ENCODE measurements at places on chromosomes 12 and 14.

DNA sequence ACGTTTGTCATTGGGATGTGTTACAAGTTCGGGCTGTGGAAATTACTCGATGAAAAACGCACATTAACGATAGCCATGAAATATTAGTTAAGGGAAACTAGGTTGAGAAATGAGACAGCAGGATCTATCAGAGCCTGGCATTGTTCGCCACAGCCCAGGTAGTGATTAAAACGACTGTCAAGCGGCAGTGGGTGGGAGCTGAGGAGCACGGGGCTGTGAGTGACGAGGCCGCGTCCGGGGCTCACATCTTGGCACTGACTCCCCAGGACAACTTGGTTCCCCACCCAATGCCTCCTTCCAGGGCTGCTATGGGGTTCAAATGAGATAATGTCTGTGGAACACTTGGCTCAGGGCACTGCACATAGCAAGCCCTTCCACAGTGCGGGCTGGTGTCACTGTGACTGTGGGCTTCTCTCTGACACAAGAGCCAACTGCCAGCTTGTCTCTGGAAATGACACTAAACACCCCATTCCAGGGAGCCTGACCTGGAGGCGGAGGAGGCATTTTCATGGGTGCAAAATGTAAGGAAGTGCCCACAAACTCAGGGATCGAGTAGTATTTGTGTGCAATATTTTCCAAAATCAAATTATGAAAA is 19.3 kb downstream of the MMAB start:
- DNase-seq: no peak

GRCh38 chr14:23228812-23229211 is 8.9 kb upstream of the RNF212B start:
- no peak for DNase-seq

GRCh38 chr12:124745465-124745890 is 118.2 kb downstream of the SCARB1 start:
- DNase-seq: no peak

GRCh38 chr12:19030180-19030579 is 99.4 kb upstream of the PLEKHA5 start:
- no peak for DNase-seq

DNA sequence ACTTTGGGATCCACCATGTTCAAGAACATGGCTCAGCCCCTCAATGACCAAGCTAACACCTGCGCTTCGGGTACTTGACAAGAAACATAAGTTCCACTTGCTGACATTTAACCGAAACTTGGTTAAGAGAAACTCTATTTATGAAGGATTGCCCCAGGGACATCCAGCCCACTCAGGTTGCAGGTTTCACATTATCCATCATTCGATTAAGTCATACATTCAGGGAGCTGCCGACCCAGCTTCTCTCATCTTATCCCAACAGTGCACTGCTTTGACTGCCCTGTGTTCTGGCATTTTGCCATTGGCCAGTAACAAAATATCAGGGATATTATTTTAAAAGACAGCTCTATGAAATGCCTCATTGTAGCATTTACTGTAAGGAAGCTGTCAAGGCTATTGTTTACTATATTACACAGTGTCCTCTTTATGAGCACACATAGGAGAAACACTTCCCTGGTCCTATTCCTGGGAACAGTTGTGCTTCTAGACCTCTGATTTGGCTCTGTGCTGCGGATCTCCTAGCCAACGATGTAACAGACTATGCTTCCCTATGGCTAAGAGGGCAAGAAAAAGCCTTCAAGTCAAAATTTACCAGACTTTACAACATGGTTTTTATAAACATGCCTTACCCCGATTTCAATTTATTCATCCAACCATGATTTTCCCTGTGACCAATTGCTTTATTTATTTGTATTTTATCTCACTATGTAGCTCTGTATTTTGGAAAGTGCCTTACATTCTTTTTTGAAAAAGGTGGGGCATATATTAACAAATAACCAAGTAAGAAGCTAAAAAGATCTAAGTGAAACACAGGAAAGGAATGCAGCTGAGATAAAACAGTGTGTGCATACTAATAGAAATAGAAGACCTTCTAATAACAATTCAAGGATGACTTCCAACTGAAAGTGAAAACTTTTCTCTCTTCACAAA is 109.3 kb downstream of the ITPR2 start:
- no peak for DNase-seq

GRCh38 chr12:72281126-72281525 is 9.0 kb downstream of the TRHDE start:
- DNase-seq: no peak

GRCh38 chr12:13981990-13982389 is 588 bp upstream of the GRIN2B start:
- no peak for DNase-seq

GRCh38 chr14:96267336-96267735 is 11.3 kb downstream of the BDKRB1 start:
- DNase-seq: no peak

DNA sequence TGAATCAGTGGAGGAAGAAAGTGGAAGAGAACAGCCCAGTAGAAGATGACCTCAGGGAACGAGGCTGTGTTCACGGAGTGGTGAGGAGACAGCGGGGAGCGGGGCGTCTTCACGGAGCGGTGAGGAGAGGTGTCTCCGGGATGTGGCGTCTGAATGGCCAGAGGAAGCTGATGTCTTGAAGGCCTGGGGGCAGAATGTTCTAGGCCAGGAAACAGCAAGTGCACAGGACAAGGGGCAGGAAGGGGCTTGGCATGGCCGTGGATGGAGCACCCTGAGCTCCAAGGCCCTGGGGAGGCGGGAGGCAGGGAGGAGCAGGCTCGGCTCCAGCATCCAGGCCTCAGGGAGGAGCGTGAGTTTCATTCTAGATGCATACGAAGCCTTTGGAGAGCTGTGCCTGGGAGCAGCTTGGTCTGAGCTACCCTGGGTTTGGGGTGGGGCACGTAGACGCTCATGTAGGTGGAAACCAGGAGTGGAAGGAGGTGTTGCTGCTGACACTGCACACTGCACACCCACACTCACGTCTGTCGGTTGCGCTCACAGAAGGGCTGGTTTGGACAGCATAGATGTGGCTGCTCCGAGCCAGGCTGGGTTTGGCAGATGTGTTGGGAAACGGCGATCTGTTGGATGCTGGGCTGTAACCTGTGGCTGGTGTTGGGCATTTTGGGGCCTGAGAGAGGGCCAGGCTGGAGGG is 131.6 kb downstream of the ADGRD1 start:
- DNase-seq: no peak

DNA sequence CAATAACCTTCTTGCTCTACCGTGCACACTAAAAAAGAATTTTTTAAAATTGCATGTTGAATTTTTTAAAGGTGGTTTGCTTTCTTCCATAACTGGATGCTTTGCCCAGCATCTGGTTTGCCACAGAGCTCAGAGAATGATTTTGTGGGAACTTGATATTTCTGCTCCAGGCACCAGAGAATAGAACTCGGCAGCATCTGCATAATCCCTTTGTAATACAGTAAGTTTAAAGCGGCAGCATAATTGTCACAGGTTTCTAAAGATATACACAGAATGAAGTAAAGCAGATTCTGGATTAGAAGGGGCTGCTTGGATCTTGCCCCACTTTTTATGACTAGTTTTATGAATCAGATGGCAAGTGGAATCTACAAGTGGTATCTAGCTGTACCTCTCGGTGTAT is 352.0 kb downstream of the NPAS3 start:
- no peak for DNase-seq

DNA sequence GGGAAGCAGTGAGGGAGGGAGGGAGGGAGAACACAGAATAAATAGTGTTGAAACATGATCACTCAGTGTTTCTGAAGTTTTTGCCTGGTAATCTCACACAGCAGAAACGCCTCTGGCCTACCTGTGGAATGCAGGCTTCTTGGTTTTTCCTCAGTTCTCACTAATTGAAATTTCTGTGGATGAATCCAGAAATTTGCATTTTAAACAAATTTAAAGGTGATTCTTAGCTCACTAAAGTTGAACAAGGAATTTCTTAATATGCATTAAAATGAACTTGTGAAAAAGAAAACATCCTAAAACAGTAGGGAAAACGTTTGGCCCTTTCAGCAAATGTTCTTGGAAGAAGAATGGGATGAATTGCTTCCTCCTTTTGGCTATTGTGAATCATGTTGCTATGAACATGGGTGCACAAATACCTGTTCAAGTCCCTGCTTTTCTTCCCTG is 1.4 kb downstream of the RNASE9 start:
- no peak for DNase-seq

DNA sequence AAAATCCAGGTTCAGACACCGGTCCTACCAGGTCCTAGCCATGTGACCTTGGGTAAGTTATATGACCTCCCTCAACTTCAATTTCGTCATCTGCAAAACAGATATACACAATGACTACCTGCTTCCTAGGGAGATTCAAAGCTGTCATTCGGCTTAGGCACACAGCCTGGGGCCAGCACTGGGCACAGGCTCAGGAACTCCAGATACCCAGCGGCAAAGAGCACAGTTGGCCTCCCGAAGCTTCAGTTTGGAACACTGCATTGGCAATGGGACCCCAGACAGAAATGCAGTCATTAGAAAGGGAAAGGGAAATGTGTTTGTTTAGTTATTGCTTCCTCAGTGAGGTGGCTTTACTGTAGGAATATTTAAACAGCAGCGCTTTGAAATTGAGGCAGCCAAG is 11.4 kb downstream of the PLEKHG6 start:
- DNase-seq: no peak

- DNase-seq: no peak
Measured at GRCh38 chr12:6921996-6922946, 5.5 kb upstream of the ATN1 start.

- no peak for DNase-seq
Measured at GRCh38 chr14:97946240-97946639, 1149.1 kb downstream of the VRK1 start.

DNA sequence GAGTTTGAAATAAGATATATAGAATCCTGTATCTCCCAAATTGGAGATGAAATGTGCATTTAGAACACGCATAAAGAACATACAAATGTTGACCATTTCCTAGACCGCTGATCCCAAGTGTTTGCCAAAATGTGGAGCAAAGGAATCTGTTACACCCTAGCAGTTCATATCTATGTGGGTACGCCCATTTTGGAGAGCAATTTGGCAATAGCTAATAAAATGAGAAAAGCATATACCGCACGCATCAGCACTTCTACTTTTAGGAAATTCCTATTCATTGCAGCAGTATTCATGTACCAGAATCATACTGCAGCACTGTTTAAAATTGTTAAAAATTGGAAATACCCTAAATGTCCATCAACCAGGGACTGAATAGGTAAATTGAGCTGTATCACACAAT is 937.8 kb downstream of the BCL11B start:
- DNase-seq: no peak

GRCh38 chr14:64698903-64699302 is 5.3 kb upstream of the PLEKHG3 start:
- peak; percentile 26 for DNase-seq

Measured in CD4-positive, alpha-beta T cell treated with Interleukin-1 beta for 1 hour (primary cell).